ENCODE measurements at places on chromosomes 3 and 15.

DNA sequence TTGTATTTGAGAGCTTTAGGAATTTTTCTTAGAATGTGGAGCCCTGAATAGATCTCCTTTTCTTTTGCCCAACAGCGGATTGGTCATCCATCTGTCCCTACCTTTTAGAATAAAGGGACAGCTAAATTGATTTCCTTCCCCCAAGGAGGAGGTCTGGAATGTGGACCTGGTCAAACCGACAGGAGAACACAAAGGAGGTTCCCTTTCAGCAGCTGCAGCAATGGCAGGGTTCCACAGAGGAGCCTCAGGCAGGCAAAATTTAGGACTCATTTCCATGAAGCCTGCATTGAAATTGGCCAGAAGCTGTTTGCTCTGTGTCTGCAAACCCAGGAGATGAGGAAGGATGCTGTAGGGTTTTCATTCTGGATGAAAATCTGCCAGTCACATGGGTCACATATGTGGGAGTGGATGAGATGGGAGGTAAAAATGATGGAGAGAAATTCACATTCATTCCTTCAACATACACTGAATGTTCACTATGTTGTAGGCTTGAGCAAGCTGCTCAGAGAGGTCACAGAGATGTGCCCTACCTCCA is 77.3 kb downstream of the LRTM1 start:
- DNase-seq: no peak

DNA sequence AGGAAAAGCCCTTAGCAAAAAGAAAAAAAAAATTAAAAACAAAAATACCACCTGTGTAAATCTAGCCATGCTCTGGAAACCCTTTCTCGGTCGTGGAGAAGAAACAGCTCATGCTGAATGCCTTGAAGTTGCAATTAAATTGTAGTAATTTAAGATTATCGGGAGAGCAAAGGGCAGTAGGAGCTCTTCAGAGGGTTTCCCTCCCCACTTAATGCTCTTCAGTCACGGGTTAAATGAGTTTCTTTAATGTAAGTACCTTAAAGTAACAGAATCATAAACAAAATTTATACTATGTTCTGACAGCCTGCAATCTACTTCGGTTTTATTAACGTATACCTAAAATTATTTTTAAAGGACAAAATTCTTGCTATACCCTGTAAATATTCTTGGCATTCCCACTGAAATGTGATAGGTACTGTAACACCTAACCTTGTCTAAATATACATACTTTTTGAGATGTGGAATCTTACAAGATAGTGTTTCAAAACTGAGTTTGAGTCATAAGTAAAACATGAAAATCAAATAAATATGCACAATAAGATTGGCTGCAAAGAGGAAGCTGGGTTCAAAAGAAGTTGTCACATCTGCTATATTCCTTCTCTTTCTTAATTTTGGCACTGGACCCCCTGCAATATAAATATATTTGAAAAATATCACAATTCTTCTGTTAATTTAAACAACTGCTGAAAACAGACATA is 5.3 kb downstream of the FOXP1 start:
- DNase-seq: no peak

DNA sequence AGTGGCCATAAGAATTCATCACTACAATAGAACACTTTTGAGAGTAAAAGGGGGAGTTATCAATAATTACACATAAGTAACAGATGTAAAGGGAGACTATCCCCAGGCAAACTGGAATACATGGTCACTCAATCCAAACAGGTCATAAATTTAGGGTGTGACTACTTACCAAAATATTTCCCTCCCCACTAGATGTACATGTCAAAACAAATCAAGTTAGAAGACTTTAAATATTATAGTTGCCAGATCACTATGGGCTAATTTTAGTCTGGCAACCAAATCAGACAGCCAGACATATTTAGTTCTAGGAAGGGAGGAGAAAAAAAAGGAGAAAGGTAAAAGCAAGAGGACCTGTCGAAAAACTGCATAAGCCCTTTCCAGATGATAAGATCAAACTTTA is 23.1 kb downstream of the SLC24A5 start:
- DNase-seq: no peak

GRCh38 chr15:81163961-81164800 is 30.1 kb downstream of the CFAP161 start:
- DNase-seq: no peak

DNA sequence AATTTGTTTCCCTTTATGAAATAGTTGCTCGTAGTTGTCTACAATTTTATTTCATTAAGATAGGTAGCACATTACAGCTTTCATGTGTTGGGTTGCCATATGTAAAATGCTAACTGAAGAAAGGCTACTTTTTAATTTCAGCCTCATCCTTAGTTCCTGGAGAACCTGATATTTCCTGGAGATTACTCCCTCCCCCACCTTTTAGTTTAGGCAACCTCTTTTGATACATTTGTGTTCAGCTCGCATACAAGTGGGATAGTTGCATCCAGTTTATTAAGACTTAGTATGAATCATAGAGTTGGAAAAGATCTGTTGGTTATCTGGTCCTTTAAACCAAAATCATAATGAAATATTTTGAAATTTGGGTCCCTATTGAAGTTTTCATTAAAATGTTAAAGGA is 6.0 kb downstream of the SETD5 start:
- no peak for DNase-seq

- no peak for DNase-seq
Measured at GRCh38 chr3:125035217-125035616, 20.6 kb downstream of the HEG1 start.

DNA sequence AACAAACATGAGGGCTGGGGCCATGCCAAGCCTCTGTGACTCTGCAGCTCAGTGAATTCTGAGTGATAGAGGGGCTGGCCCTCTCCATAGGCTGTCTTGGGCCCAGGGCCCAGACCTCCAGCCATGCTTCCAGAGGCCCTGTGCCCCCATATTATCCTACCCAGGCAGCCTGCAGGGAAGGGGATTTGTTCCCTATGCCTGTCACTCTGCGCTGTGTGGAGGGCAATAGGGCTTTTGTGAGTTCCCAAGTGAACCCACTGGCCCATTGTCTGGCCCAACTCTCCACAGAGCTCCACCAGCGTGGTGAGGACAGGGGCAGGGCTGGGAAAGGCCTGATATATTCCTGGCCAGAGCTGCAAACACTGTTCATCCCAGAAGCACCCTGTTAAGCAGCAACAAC is 113.2 kb downstream of the EPHB1 start:
- DNase-seq: no peak

DNA sequence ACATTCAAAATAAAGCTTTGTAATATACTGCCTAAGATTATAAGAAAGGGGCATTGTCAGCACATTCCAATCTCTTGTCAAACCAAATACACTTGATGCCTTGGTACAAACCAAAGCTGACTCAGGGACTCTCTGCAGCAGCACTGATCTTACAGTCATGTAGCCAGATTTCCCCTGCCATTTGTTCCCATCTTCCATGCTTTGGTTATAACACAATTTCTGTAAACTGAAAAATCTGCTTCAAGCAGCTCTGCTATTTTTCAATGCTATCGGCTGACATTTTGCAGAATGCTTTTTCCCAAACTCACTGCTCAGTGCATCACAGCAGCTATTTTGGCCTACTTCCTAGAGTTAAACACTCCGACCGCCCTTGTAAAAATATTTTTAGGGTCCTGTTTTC is 18.2 kb downstream of the PLOD2 start:
- DNase-seq: no peak

DNA sequence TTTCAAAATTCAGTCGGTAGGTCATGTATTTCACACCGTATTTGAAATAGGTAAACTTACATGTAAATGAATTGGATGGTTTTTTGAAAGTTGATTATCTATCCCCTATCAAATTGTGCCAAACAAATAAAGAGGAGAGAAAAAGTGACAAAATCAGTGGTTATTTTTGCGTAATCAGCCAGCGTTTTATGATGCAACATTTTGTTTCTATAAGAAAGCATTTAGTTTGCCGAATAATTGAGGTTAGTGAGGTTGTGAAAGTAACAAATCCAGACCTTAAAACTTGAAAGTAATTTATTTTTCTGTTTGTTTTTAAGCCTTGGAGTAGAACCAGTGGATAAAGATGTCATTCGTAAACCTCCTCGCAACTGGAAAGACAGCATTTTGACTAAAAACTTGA is 29.3 kb downstream of the ASTE1 start:
- DNase-seq: no peak

DNA sequence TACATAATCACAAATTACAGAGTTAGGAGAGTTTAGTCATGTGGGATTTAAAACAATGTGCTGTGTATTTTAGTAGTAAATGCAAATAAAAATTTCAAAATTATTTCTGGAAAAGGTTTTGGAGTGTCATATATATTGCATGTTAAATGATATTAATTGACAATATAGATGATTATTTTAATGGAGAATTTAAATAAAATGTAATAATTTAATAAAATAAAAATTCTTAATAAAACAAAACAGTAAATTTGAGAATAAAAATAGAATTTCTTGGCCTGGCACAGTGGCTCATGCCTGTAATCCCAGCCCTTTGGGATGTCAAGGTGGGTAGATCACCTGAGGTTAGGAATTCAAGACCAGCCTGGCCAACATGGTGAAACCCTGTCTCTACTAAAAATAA is 1442.8 kb upstream of the ALCAM start:
- DNase-seq: no peak

DNA sequence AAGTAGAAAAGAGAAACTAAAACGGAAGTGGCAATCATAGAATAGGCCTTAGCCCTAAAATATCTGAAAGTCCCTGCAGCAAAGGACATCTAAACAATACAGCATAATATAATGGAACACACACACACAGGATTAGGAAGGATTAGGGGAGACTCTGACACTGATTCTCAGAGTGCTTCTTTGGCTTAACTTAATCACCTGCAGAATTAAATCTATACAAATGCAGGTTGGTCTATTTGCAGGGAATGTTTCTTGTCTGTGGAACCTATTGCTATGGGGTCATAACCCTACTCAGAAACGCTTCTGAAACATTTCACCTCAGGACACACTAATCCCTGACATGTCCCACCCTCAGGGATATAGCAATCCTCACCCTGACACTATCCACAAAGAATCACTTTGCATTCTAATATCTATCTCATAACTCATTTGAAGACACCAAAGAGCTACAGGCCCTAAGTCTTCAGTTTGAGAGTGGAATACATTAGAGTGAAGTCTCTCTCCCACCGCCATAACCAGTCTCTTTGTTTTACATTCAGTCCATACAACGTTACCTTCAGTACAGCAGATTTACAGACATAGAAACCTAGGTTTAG is 1041.2 kb downstream of the TUSC7 start:
- no peak for DNase-seq

DNA sequence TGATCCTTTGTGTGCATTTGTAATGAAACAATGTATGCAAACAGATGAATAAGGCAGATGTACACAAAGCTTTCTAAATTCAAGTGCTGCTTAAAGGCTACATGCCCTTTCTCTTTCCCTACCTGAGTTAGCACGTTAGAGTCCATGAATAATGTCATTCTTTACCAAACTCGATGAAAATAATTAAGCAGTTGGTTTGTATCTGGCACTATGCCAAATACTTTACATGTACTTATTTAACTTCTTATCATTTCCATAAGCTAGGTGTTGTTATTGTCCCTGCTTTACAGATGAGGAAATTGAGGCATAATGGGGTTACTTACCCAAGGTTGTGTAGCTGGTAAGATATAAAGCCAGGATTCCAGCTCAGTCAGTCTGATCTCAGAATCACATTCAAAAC is 2.4 kb downstream of the GPR171 start:
- no peak for DNase-seq

- DNase-seq: no peak
Measured at GRCh38 chr3:119631516-119631915, 28.9 kb downstream of the POPDC2 start.

DNA sequence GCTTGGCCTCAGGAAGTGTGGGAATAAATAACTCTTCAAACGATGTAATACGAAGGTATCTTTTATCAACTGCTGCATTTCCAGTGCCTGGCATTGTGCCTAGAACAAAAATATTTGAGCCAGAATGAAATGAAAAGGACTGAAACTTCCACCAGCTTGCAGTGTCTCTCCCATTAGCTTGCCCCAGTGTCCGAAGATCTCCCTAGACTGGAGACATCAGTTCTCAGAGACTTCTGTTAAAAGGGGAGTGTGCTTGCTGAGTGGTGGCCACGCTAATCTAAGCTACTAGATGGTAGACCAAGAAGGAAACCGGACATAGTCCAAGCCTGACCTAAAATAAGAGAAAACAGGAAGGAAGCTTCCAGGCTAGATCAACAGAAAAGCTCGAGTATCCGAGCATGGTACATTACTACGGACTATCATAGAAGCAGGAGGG is 28.6 kb downstream of the KCNAB1 start:
- no peak for DNase-seq

DNA sequence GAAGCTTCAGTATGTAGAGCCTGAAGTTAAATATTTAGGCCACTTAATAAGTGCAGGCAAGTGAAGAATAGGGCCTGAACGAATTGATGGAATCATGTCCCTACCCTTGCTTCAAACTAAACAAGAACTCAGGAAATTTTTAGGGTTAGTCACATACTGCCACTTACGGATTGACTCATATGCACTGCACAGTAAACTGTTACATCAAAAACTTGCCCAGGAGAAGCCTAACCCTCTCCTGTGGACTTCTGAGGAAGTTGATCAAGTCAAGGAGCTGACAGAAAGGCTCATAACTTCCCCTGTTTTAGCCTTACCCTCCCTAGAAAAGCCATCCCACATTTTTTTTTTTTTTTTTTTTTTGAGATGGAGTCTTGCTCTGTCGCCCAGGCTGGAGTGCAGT is 20.6 kb upstream of the KBTBD12 start:
- no peak for DNase-seq

- DNase-seq: no peak
Measured at GRCh38 chr3:414063-414462, 217.5 kb downstream of the CHL1 start.

- no peak for DNase-seq
Measured at GRCh38 chr15:56920367-56920627, 1.9 kb downstream of the TCF12 start.

DNA sequence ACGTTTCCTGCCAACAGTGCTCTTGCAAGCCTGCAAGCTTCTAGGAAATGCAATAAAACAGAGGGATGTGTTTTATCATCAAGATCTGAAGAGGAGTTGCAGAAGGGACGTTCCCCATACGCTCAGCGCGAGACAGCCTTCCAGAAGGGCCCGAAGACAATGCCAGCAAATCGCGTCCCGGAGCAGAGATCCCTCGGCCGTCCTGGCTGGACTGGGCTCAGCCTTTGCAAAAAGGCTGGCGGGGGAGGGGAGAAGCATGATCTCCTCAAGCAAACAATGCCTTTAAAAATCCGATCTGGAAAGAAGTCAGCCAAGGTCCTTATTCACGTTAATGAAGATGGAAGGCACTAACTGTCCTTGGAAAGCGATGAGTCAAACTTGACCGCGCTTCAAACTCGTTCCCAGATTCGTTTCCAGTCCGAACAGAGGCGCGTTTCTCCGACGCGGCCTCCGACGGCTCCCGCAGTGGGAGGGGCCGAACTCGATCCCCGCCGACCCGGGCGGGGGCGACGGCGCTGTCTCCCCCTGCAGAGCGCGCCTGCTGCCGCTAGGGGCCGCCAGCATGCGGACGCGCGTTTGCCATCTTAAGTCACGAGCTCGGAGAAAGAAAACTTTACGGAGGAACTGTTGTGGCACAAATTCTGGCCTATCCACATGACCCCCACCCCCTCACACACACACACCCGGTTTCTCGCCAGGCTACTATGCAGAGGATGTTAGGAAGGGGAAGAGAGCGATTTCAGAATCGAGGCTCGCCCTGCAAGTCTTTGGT is 5.5 kb downstream of the BCL6 start:
- no peak for DNase-seq

Data from NCI-H510A (cell line).